ENCODE measurements at places on chromosomes 12 and 14.

GRCh38 chr12:46435029-46435428, 62.5 kb upstream of the SLC38A2 start:
- DNase-seq: no peak

DNA sequence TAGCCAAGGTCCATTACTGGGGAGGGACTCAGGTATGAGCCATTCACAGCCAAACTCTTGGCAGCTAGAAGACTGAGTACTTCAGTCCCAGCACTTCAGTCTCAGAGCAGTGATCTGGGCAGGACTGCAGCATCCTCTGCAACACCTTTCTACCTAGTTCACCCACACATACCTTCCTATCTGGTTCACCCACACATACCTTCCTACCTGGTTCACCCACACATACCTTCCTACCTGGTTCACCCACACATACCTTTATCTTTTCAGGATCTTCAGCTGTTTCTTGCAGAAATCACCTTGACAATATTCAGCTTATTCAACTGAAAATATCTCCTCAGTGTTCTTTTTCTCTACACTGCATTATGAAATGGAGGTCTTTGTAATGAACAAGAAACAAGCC, 101.3 kb downstream of the SRGAP1 start:
- no peak for DNase-seq

DNA sequence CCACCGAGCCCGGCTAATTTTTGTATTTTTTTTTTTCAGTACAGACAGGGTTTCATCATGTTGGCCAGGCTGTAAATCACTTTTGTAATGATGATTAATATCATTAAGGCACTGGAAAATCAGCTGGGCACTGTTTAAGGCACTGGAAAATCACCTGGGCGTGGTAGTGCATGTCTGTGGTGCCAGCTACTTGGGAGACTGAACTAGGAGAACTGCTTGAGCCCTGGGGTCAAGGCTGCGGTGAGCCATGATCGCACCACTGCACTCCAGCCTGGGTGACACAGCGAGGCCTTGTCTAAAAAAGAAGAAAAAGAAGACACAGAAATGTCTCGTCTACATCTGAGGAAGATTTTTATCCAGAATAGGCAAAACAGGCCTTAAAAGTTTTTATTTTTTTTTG, 12.7 kb downstream of the SLC11A2 start:
- DNase-seq: no peak

GRCh38 chr14:23183158-23183470, 346 bp downstream of the SLC7A8 start:
- no peak for DNase-seq

DNA sequence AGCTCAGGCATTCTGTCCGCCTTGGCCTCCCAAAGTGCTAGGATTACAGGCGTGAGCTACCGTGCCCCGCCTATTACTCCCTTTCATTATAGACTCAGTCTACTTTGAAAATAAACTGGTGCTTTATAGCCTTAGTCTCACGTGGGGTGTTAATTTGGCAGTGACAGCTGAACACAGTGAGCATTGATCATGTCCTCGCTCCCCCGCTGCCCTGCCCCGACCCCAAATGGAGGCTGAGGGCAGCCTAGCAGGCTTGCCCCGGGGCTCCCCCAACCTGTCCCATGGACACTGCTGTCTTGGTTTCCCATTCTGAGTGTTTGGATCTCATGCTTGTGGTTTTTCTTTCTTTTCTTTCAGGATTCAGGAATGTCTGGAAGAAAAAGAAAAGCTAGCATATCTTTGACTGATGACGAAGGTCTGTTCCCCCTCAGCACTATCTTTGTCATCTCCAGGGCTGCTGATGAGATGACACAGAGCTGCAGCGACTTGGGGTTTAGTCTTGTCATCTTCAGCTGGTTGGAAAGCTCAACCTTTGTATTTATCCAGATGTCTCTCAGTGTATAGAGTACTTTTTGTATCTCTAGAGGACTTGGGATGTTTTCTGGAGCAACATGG, 42.2 kb downstream of the EP400 start:
- no peak for DNase-seq

DNA sequence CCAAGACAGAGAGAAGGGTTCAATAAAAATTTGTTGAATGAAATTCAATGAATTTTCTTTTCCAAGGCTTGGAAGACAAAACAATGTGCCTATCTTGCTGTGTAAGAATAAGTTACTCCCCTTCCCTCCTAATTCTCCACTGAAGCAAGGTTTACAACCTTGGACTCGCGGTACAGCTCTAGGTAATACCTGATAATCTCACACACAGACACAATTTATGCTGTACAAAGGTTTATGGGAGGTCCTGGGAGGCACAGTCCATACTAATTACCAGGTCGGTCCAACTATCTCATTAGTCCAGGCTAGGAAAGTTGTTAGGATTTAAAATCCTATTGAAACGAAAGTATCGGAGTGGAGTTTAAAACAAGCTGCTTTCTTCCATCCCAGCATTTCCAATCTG, 42.6 kb downstream of the NELL2 start:
- no peak for DNase-seq

DNA sequence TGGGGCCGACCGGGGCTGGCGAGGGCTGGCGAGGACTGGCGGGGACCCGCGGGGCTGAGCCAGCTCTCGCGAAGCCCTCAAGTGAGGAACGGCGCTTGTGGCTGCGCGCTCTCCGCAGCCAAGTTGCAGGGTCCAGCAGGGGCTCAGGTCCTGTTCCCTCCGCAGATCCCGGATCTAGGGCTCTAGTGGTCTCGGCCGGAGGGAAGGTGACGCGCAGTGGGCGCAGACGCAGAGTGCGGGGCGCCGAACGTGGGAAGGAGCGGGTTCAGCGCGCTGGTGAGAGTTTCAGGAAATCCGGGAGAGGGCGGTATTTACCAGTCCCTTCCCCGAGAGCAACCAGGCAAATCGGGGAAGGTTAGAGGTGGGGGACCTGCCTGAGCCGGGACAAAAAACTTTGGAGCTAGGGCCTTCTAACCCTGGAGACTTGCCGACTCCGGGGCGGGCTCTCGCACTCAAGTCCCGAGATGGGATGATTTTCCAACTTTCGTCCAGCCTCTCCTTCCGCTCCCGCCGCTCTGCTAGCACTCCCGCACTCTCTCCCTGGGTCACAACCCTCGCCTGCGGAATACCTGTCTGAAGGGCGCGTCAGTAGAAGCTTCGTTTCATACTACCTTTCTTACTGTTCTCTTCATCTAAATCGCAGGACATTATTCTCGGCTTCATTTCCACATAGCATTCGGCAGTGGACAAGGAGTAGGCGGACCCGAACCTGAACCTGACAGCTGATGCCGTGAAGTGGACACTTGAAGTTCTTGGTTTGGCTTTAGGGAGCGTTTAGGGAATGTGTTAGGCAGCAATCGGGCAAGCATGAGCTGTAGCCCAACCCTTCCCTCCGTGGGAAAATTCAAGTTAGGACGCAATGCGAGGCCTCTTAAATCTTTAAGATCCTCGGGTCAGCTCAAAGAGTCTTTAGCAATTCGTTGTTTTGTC, 13.6 kb upstream of the PAX9 start:
- peak; percentile 82 for DNase-seq

DNA sequence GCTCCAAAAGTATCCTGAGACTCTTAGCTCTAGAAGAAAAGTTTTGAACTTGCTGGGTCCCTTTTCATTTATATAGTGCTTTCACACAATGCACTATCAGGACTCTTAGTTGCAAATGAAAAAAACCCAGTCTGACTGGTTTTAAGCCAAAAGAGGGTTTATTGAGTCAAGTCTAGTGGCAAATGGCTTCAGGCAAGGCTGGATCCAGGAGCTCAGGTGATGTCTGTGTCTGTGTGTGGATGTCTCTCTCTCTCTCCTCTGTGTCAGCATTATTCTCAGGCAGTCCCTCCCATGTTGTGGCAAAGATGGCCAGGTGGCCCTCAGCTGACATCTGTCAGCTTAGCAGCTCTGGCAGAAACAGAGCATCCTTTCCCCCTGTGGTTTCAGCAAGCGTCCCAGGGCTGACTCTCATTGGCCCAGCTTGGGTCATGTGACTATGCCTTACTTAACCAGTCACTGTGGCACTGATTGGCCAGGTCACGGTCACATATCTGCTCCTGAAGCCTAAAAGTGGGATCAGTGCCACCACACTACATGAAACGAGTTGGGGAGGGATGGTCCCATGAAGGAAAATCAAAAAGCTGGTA, 6.2 kb downstream of the TMEM120B start:
- no peak for DNase-seq

- DNase-seq: no peak
These were observed 1072.5 kb upstream of the ATXN7L3B start for GRCh38 chr12:73465106-73465505.

DNA sequence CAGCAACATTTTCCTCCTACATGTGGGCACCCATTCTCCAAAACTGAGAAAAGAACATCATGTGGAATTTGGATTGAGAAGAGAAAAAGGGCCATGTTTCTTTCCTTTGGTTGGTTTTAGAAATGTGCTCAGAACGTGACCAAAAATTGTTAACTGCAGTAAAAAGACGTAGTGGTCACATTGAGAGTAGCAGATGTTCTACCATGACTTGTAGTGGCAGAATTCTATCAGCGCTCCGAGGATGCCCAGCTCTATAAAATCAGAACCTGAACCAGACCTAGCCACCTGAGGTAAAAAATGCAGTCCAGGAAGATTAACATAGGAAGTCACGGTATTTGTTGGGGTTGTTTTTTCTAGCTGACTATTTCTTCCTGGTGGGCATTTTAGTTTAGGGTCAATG, 101.8 kb upstream of the TMEM233 start:
- no peak for DNase-seq

DNA sequence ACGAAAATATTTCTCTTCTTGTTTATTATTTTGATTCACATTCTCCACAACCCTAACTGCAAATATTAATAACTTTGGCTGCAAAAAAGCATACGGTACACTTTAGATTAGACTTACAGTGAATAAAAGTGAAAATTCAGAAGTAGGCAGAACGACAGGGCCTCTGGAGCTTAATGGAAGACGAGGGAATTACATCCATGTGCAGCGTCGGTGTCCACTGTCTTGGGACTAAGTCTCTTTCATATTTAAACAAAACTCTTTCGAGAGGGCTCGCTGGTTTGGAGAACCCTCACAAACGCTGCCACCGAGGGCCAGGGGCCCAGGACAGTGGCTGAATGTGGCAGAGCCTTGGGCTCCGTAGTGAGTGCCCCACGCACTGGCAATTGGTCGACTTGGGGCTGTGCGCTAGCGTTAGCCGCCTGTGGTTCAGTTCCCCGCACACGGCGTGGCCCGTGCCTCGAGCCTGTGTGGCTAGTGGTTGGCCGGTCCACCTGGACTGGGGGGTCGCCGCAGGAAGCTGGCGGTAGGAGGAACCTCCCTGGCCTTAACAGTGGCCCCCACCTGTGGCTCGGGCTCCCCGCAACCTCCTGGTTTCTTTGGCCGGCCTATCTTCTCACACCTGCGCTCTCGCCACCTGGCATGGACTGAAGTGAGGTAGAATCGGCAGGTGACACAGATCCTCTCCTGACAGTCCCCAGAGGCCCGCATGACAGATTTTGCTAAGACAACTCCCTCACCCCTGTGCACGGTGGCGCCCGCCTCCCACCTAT, 739 bp upstream of the PAX9 start:
- no peak for DNase-seq

DNA sequence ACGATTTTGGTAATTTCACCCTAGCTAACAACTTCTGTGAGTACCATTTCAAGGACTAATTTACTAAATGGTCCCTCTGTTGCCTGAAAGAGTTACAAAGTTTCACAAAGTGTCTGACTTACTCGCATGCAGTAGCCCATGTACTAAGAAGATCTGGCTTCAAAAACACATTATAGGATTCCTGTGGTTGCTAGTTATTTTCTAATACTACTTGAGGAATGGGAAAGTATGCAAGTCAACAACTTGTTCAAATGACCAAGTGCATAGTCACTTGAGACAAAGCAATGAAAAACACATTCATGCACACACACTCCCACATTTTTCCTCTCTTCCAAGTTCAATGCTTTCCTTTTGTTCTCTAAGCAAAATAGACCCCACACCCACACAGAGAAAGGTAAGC, 219.7 kb upstream of the TMPO start:
- DNase-seq: no peak

DNA sequence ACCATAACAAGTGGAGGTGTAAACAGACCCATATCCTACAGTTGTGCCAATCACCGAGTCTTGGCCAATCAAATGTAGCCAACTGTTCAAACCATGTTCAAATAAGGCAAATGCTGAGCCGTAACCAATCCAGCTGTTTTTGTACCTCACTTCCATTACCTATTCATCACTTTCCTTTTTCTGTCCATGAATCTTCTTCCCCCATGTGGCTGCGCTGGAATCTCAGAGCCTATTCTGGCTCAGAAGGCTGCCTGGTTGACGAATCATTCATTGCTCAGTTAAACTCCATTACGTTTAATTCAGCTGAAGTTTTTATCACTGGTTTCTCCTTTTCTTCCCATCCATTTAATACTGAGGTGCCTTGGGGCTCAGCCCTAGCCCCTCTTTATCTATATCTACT, 71.1 kb downstream of the TBC1D30 start:
- no peak for DNase-seq

- DNase-seq: peak; percentile 42
These were observed 48.8 kb downstream of the LRCOL1 start for GRCh38 chr12:132561427-132562156.

GRCh38 chr12:50679612-50680011, 84.3 kb upstream of the ATF1 start:
- no peak for DNase-seq

DNA sequence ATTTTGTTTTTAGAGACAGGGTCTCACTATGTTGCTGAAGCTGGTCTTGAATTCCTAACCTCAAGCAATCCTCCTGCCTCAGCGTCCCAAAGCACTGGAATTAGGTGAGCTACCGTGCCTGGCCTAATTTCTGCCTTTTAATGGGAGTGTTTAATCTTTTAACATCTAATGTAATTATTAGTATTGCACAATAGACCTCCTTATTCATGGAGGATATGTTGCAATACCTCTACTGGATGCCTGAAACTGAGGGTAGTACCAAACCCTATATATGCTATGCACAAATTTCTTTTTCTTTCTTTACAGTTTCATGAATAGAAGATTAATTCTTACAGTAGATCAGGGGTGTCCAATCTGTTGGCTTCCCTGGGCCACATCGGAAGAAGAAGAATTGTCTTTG, 47.8 kb downstream of the MYRFL start:
- DNase-seq: no peak

- DNase-seq: no peak
These were observed 31.9 kb downstream of the PRICKLE1 start for GRCh38 chr12:42557586-42558172.

DNA sequence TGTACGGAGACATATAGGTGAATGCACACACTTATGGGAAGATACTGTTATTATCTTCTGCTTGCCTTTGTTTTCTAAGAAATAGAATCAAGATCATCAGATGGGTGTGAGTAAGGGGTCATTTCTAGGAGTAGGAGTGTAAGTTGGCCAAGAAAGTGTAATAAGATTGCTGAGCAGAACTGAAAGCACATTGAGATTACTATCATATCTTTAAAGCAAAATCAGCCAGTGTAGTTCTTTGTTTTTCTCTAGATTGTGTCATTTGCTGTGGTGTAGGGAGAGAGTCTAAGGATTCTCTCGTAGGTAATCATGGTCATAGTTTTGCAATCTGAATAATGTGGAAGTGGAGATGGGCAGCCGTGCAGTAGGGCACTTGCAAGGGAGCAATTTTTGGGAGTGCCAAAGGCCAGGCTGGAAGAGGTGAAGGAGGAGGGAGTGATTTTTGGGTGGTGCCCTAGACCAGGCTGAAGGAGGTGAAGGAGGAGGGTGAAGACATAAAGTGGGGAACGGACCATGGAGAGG, 131.6 kb downstream of the RGS6 start:
- no peak for DNase-seq

GRCh38 chr14:105346876-105347586, 32.5 kb downstream of the PACS2 start:
- no peak for DNase-seq

GRCh38 chr12:124774054-124774461, 89.6 kb downstream of the SCARB1 start:
- no peak for DNase-seq

Data from NCI-H526 (cell line).